NCI-H226 (cell line): ENCODE measurements at places on chromosomes 6 and 20.

DNA sequence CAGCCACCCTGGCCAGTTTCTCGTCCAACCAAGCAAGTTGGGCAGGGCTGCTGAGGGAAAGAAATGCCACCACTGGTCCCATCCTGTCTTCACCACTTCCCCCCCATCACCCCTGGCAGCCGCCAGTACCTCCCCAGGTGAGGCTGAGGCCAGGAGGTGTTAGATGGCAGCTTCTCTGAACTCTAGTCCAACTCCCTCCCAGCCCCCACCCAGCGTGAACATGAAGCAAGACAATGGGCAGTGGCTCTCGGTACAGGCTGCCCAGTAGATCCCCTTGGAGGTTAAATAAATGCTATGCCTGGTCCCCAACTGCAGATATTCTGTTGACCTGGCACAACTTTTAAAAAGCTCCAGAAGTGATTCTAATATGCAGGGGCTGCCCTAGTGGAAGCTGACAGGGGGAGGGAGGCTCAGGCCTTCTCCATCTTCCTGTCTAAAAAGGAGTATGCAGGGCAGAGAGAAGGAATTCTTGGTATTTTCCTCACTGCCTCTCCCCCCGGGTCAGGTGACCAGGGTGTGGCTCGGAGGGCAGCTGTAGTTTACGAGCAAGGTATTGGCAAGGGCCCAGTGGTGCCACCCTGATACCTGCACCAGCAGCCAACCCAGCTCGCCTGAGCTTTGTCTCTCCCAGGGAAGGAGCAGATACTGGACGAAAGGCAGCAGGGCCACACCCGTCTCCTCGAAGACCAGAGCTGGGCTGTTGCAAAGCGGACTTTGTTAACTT is 25.7 kb downstream of the KCNK5 start:
- DNase-seq: peak; percentile 97

DNA sequence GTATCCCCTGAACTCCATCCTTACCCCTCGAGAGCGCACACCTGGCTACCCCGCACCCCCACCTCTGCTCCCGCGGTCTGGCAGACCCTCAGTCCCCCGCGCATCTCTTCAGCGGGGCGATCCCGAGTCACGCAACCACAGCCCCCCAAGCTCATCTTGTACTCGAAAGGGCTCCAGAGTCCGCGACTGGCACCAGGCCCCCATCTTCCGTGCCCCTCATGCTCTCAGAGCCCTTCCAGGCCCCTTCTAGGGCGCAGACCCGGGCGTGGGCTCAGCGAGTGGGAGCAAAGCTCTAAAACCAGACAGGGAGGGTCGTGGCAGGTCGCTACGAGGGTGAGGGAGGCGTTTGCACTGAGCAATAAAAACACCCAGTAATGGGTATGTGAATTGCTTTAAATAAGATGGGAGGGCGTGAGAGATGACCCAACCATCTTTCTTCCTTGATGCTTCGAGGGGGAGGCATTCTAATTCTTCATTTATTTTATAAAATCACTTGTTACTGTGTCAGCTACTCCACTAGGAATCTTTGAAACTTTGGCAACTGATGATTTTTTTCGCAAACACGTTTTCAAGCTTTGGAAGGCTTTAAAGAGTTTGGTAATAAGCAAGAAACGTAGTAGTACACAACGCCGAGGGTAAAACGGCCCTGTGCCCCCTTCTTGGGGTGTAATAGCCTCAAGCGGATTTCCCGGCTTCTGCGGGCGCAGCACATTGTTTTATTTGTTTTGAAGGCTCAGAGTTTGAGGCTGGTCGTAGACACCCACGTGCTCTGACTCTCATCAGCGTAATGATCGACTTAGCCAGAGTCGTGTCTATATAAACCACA is 42.6 kb upstream of the SUPT3H start:
- DNase-seq: no peak

DNA sequence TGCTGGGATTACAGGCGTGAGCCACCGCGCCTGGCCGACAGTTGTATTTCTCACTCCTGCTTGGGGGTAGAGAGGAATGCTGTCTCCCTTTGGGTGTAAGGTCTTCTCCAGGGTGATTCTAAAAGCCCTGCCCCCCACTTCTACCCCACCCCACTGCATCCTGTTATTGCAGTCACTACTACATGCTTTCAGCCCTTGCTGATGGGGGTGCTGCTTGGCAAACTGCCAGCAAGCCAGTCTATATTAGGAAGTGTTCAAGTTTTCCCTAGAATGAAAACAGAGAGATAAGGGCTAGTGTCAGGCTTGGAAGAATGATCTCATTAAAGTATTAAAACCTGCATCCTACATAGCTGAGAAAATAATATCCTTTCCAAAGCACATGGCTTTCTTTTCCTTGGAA is 31.3 kb downstream of the TTI1 start:
- peak; percentile 69 for DNase-seq

DNA sequence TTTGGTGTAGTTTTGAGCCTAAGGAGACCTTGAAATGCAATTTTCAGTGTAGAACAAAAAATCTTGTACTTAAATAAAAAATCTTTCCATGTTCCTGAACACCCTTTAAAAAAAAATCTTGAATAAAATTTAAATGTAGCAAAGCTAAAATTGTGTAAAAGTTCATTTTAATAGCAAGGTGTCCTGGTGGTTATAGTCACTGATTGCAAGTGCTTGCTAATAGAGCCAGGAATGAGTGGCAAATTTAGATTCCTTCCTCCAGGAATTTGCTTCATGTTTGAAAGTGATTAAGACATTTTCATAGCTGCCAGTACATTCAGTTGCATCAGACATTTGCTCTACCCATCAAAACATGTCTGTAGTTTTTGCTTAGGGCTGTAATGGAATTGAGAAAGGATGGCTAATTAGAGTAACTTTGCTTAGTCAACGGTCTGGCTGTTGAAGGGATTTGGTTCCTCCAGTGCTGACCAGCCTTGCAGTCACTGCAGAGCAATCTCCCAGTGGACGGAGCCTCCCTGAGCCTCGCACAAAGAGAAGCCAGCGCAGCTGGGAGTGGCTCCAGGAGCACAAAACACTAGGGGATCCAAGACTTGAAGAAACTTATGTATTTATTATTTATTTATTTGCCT is 36.5 kb downstream of the AKAP12 start:
- DNase-seq: peak; percentile 33

GRCh38 chr6:40148882-40149573 is 214.8 kb upstream of the MOCS1 start:
- DNase-seq: no peak

DNA sequence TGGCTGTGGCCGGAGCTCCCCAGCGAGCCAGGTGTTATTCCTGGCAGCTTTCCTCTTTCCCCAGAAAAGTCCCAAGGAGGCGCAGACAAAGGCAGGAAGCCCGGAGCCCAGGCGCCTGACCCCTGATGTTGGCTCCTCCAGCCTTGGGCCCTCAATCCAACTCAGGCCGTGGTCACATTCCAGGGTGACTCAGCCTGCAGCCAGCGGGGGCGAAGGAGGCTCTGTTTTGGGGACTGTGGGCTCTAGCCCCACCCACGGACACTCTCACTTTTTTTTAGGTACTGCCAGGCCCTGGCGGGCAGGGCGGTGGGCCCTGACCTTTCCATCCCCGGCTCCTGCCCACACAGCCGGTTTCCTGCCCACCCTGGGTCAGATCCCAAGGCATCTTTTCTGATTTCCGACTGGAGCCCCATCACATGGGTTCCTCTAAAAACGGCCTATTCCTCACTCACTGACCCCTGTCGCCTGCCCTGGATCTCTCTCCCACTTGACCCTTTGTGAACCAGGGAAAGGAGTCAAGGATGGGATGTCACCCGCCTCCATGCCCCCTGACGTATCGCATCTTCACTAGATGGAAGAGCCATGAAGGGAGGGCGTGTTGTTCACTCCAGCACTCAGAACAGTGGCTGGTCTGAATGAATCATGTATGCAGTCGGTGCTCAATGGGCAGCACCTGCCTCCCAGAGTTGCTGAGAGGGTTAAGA is 5.5 kb downstream of the PTGIS start:
- DNase-seq: peak; percentile 79

GRCh38 chr20:4161401-4162251 is 146.3 kb upstream of the RNF24 start:
- DNase-seq: no peak

DNA sequence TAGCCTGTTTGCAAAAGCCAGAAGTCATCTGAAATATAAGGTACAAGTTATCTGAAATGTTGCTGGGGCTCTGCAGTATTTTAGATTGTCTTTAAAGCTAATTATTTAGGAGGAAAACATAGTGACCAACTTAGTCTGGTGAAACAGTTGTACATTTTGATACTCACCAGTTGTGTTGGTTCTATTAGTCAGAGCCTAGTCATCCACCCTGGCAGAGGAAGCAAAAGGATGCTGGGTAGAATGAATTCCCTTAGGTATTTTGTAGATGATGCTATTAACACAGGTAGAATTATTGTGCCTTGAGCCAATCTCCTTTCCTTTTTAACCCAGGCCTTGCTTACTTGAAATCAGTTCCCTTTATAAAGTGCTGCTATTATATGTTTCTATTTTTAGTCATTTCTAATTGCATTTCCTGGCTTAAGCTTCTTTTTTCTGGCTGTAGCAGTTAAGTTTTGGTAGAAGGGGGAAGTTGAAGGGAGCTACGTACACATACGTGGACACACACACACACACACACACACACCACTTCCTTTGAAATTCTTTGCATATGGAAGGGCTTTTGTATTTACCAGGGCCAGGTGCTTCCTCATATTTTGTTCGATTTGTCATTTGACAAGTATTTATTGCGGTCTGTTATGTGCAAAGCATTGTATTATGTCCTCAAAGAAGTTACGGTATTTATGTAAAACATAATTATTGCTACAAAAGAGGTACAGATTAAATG is 82.4 kb downstream of the RTN4IP1 start:
- peak; percentile 78 for DNase-seq

- no peak for DNase-seq
Measured at GRCh38 chr6:33808641-33809180, 4.9 kb upstream of the MLN start.

DNA sequence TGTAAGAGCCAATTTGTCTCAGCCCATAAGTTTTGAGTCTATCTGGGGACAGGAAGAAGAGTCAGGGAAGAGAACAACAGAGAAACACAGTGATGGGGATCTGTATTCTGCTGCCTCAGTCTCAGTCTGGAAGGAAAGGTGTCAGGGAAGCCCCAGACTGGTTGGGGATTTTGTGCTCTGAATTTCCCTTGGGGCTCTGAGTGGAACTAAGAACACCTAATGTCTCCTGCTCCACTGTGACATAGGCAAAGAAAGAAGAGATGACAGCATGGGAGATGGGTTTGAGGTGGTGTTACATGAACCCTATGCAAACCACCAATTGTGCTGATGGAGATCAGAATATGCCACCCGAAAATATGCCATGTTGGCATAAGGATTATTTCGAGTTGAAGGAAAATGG is 139.5 kb upstream of the MYLIP start:
- no peak for DNase-seq

- DNase-seq: peak; percentile 20
Measured at GRCh38 chr6:19837511-19838441, 606 bp downstream of the ID4 start.

GRCh38 chr20:19074828-19075516 is 137.5 kb upstream of the SLC24A3 start:
- no peak for DNase-seq

DNA sequence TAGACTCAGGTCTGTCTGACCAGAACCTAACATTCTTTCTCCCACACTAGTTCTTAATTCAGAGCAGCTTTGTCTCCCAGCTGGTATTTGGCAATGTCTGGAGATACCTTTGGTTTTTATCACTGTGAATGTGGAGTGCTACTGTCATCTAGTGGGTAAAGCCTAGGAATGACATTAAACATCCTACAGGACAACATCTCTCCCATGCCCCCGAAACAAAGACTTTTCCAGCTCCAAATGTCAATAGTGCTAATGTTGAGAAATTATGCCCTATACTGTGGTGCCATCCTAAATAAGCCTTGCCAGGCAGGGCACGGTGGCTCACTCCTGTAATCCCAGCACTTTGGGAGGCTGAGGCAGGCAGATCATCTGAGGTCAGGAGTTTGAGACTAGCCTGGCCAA is 4.2 kb upstream of the TTPAL start:
- no peak for DNase-seq

DNA sequence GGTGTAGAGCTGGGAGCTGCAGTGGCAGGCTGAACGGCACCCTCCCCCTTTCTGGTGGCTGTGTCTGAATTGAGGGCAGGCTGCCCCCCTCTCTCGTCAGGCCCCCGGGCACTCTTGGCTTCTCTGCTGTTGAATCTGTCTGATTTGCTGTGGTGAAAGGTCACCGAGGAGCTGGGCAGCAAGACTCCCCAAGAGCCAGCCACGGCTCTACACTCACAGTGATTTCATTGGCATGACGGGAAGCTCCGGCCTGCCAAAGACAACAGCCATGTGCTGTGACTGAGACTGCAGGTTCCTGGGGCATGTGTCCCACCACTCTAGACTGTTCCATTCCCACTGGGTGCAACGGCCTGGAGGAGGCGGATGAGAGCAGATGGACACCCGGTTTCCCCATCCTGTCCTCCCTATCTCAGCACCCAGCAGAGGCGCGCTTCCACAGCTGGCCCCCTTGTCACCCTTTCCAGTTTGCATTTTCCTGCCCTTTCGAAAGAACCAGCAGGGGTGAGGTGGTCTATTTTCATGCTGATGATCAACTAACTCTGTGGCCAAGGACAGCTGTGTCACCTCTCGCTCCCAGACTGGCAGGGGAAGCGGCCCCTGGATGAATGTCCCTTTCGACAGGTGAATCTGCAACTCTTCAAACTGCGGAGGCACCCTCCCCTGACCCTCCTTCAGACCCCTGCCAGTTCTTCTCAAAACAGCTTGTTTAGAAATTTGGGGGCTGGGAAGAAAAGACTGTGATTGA is 2.2 kb downstream of the APCDD1L start:
- no peak for DNase-seq

DNA sequence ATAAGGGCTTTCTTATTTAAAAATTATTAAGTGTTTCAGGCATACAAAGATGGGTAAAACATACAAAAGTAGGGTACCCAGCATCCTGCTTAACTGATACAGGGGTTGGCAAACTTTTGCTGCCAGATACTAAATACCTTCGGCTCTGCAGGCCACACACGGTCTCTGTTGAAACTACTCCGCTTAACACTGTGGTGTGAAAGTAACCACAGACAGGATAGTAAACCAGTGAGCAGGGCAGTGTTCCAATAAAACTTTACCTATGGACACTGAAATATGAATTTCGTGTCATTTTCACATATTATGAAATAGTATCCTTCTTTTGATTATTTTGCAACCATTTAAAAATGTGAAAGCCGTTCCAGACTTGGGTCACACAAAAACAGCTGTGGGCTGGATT is 92.4 kb downstream of the EYA2 start:
- no peak for DNase-seq

- DNase-seq: peak; percentile 20
Measured at GRCh38 chr6:15399641-15400470, 154.0 kb downstream of the JARID2 start.

- DNase-seq: no peak
Measured at GRCh38 chr6:14386668-14387067, 269.1 kb downstream of the CD83 start.

GRCh38 chr6:69705954-69706353 is 90.9 kb downstream of the LMBRD1 start:
- DNase-seq: no peak

- no peak for DNase-seq
Measured at GRCh38 chr20:39378776-39379175, 416.6 kb downstream of the DHX35 start.
